ENCODE measurements at places on chromosomes 3 and 15.

GRCh38 chr15:68681836-68682235 is 103.0 kb downstream of the CORO2B start:
- DNase-seq, result no peak

GRCh38 chr15:96629511-96629910 is 299.0 kb downstream of the NR2F2 start:
- DNase-seq, result no peak

GRCh38 chr15:93438310-93438709 is 349.3 kb upstream of the RGMA start:
- DNase-seq, result no peak

DNA sequence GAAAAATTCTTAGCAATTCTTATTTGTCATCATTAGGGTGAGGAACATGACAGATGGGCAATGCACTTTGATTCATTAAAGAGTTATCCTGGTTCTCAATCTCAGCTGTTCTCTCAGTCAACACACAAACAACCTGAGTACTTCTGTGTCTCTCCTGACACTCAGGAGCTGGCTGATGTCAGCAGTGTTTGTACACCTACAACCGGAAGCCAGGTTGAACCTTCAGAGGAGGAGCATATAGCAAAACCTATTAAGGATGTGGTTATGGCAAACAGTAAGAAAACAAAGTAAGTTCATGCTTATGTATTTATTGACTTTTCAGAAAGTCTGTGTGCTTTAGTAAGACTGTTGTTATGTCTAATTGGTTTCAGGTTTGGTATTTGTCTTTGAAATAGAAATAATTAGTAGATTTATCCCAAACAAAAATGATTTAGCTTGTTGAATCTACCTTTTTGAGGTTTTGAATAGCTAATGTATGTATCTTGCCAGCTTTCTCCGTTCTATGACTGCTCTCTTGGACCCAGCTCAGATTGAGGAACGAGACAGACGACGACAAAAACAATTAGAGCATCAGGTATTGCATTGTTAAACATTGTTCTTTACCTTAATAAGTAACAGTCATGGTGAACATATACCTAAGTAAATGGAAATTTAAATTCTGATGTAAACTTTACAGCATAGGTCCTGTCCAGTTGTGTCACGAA is 36.6 kb downstream of the CCDC66 start:
- DNase-seq, result no peak

DNA sequence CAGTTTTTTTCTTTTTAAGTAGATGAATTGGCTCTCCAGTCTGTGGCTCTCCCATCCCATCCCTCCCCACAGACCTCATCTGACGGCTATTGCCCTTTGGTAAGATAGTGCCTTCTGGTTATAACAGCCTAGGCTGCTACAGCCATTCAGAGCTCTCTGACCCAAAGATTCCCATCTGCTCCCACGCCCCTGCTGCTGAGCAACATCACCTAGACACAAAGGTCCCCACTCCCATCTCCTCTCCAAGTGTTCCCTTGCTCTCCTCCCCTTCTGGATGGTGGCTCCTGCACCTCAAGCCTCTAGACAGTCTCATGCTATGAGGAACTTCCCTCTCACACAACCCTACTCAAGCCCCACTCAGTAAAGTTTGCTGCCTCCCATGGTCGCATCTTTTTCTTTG is 23.7 kb downstream of the FBXW12 start:
- no peak for DNase-seq

- peak; percentile 87 for DNase-seq
These were observed 103.1 kb downstream of the CMSS1 start for GRCh38 chr3:99920481-99921376.

- DNase-seq, result no peak
These were observed 1.2 kb downstream of the CLN6 start for GRCh38 chr15:68228143-68228970.

DNA sequence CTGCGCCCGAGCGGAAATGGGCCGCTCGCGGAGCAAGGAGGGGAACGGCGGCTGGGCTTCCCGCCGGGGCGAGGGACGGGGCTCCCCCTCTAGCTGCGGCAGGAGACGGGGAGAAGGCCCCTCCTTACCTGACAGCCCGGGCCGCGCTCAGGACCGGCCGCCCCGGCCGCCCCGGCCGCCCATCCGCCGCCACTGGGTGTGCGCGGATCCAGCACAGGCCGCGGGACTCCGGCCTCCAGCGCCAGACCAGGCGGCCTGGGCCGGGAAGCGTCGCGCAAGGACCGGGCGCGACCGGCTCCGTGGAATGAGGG is 296 bp downstream of the TPRA1 start:
- DNase-seq, result no peak
